ENCODE measurements at places on chromosomes 2 and 18.

DNA sequence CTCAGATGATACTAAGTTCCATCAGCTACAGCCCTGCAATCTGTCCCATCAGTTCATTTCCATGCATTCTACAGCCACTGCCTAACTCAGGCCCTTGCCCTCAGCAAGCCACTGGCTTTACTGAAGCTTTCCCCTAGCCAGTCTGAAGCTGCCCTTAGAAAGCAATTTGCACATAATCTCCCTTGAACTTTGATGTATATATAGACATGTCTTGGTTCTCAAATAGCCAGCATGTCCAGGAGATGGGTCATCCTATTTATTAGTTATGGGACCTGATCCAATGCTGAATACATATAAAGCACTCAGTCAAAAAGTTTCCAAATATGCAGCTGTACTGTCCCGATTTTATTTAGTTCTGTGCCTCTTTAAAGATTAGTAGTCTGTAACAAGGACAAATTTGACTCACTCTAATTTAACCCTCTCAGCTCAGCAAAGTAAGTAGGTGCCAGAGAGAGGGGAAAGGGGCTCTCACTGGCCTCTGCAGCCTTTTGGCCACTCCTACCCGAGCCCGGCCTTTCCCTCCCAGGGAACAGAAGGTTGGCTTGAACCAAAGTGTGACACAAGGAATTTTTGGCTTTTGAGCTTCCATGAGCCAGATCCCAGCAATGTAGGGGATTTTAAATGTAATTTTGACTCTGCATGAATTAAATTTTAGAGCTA lies 70.7 kb downstream of the CCDC93 start:
- no peak for DNase-seq

DNA sequence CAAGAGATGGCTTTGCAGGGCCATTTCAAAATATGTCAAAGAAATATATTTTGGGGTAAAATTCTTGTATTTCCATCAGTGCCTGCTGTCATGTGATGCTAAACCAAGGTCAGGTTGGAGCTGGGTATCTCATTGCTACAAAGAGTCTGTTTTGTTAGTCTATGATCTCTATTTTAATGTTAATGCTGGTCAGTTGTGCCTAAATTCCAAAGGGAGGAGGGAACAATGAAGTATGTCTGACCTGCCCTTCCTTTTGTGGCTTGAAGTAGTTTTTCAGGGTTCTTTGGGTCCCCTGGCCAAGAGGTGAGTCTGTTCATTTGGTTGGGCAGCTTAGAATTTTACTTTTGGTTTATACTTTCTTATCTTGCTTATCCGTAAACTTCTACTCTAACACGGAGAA lies 61.6 kb upstream of the DYNAP start:
- DNase-seq: no peak

GRCh38 chr2:14781142-14781541 lies 148.6 kb downstream of the LRATD1 start:
- DNase-seq: no peak

DNA sequence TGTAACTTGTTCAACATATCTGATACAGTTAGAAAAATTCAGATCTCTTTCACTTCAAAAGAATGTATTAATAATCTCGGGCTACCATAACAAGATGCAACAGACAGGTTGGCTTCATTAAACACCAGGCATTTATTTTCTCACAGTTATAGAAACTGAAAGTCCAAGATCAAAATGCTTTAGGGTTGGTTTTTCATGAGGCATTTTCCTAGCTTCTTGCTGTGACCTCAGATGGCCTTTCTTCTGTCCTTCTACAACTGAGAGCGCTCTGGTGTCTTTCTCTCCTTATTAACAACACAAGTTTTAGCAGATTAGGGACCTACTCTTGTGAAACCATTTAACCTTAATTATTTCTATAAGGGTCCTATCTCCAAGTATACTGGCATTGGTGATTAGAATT lies 452.5 kb downstream of the ZNF804A start:
- DNase-seq: no peak

DNA sequence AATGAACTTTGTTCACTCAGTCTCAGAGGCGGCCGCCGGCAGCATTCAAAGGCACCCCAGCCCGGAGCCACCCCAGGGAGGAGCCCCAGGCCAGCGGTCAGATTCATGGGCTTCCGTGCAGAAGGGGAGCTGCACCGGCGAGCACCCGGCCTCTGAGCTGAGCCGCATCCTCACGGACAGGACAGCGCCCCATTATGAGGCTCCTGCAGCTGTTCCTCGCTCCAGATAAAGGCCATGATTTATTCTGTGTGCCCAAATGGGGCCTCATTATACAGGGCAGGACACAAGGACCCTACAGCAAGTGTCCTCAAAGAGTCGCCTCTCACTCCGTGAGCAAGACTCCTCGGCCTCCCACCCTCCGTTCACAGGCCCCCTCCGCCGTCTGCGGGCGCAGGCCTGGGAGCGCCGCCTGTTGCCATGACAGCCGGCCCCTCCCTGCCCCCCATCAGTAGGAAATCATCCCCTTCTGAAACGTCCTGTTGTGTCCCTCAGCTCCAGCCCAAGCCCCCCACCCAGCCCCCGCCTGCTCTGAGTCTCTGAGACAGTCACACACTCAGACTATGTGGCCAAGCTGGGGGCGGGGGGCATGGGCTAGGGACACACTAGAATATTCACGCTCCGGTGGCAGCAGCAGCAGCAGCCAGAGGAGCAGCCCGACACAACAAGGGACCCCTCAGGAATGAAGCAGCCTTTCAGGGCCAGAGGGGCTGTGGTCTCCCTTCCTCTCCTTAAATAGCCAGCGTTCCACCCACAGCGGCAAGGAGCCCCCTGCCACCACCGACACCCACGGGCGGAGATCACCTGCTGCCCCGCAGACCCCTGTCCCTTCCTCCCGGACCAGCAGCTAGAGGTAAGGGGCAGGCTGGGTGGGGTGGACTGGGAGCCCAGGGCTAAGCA lies at the start of gene GPR17:
Gene GPR17 (plus strand): TSS at position 759 of the 897 bp plus-strand sequence. CDS start 4,583 bp downstream, outside the sequence.
- DNase-seq: no peak

GRCh38 chr2:50438259-50438658 lies 593.7 kb downstream of the NRXN1 start:
- no peak for DNase-seq

GRCh38 chr2:29871541-29871940 lies 49.8 kb downstream of the ALK start:
- DNase-seq: no peak

GRCh38 chr2:121038891-121039616 lies 245.9 kb downstream of the TFCP2L1 start:
- no peak for DNase-seq

DNA sequence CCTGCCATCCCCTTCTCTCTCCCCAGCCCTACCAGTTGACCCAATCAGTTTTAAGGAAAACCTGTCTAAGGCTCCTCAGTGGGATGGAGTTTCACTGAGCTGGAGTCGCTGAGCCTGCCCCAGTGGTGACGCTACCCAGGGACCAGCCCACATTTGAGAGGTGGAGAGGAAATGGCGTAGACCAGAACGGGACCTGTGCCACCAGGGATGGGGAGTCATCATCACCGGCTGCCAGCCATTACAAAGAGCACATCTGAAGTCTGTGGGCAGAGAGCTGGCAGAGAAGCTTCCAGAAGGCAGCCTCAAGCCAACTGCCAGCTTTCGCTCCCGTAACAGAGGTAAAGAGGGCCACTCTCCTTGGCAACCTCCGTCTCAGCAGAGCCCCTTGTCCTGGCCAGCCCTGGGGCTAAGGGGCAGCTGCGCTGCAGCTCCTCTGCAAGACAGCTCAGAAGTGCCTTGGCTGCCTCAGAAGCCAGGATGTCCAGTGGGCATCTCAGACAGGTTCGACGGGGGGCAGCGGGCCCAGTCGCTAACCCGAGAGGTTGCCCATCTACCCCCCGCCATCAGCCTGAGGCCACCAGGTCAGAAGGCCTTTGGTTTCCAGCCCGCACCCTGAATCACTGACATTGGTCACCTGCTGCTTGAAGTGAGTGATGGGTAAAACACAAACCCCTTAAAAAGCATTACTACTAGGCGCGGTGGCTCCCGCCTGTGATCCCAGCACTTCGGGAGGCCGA lies 15.4 kb downstream of the SDC1 start:
- no peak for DNase-seq

DNA sequence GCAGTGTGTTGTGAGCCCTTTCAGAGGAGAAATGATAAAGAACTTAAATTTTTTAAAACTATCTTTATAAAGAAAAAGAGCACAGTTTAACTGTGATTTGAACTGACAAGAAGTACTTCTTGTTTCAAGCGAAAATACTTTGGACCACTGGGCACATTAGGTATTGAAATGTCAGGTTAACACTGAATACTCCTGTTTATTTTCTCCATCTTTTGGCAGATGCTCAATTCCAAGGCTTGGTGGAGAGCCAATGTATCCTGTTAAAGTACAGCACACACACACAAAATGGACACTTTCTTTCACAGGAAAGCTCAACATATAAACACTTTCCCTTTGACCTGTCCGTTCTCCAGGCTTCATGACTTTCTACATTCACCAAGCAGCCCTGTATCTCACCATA lies 32.6 kb upstream of the SP3 start:
- no peak for DNase-seq

DNA sequence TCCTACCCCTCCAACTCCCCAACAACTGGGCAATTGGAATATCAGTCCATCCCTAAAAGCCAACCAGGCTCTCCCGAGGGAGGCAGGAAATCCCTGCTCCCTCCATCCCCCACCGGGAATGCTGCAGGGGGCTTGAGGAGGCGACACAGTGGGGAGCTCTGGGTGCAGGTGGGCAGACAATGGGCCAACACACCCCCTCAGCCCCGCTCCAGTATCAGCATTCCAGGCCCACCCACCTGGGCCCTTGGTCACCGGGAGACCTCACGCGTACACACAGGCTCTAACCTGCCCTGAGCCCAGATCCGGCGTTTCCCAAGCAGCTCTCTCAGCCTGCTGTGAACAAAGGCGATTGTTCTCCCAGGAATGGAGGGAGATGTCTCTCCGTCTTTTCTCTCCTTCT lies 37.6 kb upstream of the FZD7 start:
- DNase-seq: no peak

DNA sequence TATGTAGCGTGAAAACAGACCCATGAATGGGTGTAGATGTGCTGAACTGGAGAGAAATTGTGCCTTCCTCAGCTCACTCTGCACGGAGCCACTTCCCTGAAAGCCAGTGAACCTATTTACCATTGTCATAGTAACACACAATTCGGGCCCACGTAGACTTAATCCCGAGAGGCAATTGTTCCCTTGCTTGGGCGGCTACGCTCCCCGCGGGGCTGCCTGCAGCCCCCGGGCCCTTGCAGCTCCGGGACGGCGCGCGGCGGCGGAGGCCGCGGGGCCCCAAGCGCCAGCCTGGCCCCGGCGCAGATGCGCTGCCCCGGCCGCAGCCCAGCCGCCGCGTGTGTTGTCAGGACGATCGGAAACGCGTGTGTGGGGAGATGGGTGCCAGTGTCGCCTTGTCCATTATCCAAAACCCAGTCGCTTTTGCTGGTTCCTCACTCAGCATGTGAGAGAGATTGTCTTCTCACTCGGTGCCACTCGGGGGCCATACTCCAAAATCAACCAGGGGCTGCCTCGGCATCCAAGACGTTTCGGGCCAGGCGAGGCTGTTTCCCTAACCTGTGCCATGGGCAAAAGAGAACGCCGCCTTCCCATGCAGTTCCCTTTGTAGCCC lies 17.9 kb upstream of the LRRTM1 start:
- no peak for DNase-seq

GRCh38 chr2:33208400-33208799 lies 261.6 kb downstream of the LTBP1 start:
- no peak for DNase-seq

GRCh38 chr2:240413813-240414429 lies 21.5 kb upstream of the GPC1 start:
- DNase-seq: no peak

DNA sequence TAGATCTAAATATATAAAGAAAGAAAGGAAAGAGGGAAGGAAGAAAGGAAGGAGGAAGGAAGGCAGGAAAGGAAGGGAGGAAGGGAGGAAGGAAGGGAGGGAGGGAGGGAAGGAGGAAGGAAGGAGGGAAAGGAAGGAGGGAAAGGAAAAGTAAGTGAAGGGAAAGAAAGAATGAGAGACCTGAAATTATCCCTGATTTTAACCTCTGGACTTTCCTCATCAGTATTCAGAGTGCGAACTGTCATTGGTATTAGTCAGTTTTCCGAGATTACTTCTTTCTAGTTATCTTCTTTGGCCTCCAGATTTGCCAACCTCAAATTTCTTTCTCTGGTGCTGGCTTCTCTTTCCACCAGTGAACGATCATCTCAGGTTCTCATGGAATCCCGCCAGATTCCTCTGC lies 215.5 kb upstream of the FN1 start:
- no peak for DNase-seq

- DNase-seq: no peak
Observed at GRCh38 chr2:140718999-140719398, 1411.8 kb downstream of the LRP1B start.

DNA sequence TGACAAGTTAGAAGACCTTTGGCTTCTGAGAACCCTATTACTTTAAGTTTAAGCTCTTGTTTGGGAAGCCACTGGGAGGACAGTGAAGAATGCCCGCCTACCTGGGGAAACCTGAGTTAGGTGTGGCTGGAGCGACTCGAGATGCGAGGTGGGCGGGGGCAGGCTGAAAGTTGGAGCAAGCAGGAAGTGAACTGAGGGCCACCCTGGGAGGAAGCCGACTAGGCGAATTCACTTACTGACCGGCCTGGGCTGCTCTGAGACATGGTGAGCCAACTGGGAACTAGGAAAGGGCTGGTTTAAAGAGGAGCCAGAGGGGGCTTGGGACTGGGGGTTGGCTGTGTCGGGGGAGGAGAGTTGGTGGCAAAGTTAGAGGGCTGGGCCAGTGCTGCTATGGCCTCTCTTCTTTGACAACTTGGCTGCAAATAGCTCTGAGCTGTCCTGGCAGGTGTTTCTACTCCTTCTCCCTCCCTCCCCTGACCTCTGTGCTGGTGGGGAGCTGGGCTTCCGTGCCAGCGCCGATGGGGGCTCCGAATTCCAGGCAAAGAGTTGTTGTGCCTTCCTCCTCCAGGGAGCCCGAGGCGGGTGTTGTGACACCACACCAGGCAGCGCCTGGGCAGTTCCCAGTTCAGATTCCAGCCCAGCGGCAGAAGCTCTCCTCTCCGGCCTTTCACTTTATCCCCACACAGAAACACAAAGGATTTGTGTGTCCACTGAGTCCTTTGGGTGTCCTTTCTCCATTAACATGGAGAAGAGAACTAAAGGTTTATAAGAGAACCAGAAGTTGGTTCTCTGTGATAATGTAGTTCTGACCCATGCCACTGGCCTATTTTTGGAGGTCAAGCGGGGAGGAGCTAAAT lies at the start of gene VAMP8:
Gene VAMP8 (plus strand): TSS at position 201 of the 857 bp plus-strand sequence. CDS start 61 bp downstream, at position 262.
- no peak for DNase-seq

- no peak for DNase-seq
Observed at GRCh38 chr18:54069729-54070128, 154.7 kb downstream of the MBD2 start.

GRCh38 chr2:178008636-178009289 lies 63.8 kb downstream of the PDE11A start:
- DNase-seq: no peak

- DNase-seq: no peak
Observed at GRCh38 chr2:171515672-171516298, 6.5 kb upstream of the CYBRD1 start.

GRCh38 chr2:226738821-226739544 lies 60.6 kb downstream of the IRS1 start:
- DNase-seq: no peak

GRCh38 chr2:222939208-222939856 lies 78.5 kb downstream of the ACSL3 start:
- no peak for DNase-seq

All from stimulated activated CD4-positive, alpha-beta T cell treated with anti-CD3 and anti-CD28 coated beads, TNF-alpha, amount 100 ng/mL, for 1 hour (primary cell).